ENCODE measurements at places on chromosomes 1 and 21.

- DNase-seq, result no peak
Measured at GRCh38 chr1:165539306-165539705, 4.5 kb upstream of the LRRC52 start.

- no peak for DNase-seq
Measured at GRCh38 chr1:100835866-100836842, 58.5 kb downstream of the EXTL2 start.

DNA sequence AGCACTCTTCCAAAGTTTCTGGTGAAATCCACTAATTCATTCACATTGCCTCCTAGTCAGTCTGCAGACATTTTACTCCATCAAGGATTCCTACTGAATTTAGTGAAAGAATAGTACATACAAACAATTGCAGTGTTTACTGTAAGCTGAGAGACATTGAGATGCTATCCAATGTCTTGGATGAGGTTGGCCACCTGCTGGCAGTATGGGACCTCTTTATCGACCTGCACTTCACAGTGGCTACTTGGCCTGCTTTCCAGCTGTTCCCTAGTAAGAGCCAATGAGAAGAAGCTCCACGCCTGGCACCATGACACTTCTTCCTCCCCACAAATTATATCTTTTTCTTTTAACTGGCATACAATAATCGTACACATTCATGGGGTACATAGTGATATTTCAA is 51.5 kb upstream of the LRIF1 start:
- no peak for DNase-seq

DNA sequence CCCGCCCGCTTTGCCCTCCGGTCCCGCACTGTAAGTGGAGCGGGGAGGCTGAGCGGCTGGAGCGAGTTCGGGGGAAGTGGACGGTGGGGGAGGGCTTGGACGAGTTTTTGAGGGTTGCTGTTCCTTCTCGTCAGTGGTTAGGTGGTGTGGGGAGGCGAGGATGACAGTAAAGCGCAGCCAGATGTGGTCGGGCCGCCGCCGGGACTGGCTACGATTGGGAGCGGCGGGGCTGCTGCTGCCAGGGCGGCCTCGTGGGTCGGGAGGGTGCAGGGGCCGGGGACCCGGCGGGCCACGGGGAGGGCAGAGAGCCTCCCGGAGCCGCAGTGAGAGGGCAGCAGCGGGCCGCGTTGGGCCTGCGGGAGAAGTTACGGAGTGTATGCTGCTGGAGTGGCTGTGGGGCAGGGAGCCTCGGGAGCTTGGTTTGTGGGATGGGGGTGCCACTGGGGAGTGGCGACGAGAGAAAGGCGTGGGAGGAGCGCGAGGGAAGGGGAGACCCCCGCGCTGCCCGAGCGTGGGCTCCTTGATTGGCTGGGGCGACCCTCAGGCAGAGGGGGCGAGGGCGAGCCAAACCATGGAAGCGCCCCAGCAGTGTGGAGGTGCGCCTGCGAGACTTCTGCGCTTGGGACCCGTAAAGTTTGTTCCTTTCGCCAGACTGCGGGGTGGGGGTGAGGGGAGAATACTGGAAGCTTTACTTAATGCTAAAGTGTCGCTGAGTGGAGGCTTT is 2.1 kb downstream of the ADGRL2 start:
- no peak for DNase-seq

DNA sequence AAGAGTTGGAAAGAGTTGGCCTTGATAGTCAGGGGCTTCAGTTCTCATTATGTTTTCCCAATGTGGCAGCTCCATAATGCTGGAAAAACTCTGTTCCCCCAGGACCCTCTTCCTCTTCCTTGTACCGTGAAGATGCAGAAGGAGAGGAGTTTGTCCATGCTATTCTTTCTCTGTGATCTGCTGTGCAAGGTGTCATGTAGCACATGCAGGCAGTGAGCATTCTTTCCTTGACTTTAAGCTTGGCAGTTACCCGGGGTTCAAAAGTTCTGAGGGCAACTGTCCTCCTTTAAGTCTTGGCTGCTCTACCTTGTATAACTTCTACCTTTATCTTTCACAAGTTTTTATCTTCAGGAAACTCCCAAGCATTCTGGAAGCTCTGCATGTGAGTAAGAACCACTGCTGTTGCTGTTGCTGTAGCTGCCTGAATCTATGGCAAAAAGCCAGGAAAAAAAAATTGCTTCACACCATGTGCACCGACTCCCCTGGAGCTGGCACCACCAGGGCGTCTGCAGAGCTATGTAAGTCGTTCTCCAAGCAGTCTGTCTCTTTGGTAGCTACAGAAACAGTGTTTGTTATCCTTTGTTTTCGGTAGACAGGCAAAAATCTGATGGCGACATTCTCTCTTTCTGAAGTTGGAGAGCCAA is 42.7 kb upstream of the SLC16A1 start:
- DNase-seq, result no peak

DNA sequence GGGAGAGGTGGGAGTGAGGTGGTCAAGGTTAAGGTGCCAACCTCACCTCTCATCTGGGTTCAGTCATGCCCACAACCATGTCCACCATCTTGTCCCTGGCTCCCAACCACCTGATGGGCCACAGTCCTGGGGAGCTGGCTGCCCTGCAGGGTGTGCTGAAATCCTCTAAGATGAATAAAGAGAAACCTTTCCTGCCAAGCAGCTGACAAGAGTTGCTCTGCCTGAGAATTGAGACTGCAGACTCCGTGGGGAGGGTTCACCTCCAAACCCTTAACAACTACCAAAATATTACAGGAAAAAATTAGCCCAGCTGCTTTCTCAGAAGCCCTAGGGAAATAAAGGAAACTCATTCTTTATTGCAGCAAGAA is 15.2 kb upstream of the FGR start:
- DNase-seq, result no peak

GRCh38 chr21:18369115-18369514 is 34.5 kb downstream of the TMPRSS15 start:
- DNase-seq, result no peak

DNA sequence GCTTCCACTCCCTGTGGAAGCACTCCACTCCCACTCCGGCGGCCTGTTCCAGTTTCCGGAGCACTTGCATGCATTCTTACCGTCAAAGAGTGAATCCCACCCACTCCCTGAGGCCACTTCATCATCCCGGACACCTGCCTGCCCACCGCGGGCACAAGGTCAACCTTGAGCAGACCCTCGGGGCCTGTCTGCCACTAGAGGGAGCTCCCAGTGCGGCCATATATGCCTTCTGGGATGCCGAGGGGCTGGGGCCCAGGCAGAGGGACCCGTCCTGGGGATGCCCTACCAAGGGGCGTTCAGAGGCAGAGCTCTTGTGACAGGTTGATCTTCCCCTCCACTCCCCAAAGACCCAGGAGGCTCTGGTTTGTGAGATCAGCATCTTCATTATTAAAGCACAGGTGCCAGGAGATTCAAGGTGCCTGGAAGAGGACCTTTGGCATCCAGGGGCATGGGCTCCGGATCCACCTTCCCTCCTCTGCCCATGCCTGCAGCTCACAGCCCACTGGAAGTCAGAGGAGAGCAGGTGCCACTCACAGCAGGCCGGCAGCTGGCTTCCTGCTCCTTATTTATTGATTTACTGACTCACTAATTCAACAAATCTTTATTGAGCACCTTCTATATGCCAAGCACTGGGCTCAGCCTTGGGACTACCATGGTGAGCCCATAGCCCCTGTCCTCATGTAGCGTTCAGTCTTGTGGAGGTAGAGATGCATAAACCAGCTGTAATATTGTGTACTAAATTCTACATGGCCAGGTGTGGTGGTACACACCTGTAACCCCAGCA is 47.3 kb downstream of the UBIAD1 start:
- no peak for DNase-seq

GRCh38 chr1:105591681-105592080 is 1464.8 kb upstream of the PRMT6 start:
- no peak for DNase-seq

GRCh38 chr1:113947388-113948107 is 18.4 kb downstream of the HIPK1 start:
- peak; percentile 48 for DNase-seq

DNA sequence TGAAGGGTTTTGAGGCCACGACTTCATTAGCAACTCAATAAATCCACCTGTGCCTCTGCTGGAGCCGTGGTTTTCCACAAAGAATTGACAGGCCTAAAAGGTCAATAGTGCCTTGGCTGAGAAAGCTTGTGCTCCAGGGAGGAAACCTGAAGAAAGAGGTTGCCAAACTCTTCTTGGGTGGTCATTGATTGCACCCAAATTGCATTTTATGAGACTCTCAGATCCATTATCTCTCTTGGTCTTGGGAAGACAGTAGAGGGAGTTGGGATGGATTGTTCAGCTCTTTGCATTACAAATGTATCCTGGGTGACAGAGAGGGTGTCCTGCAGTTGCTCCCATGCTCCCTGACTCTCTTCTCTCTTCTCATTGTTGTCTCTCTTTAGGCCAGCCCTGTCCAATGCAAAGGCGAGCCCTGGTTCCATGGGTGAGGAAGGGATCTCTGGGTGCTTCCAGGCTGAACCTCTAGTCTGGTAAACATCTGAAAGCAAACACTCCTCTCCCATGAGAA is 46.1 kb upstream of the HTR1D start:
- DNase-seq, result no peak
